ENCODE measurements at places on chromosomes 6 and 20. TPM values are rescaled to one million over a fixed set of nuclear protein-coding genes. Genes with fewer than 3 reads are reported as not detected.

The LRRC73 gene
- 0.33 TPM for total RNA-seq

The SEL1L2 gene
- not detected for total RNA-seq

The TRIM40 gene
- not detected for total RNA-seq

The KCNK16 gene
- not detected for total RNA-seq

The CCN5 gene
- 21.1 TPM for total RNA-seq

The PCSK2 gene
- total RNA-seq: not detected
